Right hindlimb (tissue), 1 donor: ENCODE measurements at places on chromosomes 13 and 19.

- peak; percentile 29 for DNase-seq
Observed at GRCh38 chr13:38819053-38819452, 132.2 kb downstream of the FREM2 start.

DNA sequence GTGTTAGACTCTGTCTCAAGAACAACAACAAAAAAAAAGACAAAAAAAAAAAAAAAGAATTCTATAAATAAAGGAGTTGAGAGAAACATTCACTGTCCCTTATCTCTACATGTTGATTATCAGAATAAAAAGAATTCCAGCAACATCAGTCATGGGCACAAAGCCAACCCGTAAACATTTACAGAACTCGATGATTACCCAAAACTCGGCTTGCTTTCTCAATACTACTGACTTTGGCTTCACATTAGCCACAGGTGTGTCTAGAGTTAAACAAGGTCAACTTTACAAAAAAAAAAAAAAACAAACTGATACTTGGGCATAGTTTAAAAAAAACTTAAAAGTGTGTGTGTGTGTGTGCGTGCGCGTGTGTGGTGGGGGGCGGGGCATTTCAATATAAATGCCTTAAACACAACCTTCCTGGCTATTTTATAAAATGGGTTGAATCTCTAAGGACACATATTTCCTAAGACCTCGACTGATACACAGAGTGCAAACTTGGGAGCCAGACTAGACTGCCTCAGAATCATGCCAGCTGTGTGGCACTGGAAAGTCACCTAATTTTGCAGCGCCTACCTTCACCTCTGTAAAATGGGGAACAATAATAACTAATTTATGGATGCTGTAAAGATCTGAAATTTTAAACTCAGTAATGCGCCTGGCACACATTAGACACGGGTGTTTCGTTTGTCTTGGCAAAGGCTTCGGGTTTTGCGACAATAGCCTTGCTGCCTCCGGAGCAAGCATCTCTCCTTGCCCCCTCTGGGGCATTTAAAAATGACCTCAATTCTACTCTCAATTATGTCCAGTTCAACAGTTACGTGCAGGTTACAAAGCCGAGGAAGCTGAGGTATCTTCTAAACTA, 922 bp downstream of the EBPL start:
- no peak for DNase-seq

GRCh38 chr19:49570138-49570856, 10.1 kb downstream of the NOSIP start:
- peak; percentile 76 for DNase-seq

GRCh38 chr13:22027566-22027965, 356.7 kb downstream of the FGF9 start:
- DNase-seq = no peak

DNA sequence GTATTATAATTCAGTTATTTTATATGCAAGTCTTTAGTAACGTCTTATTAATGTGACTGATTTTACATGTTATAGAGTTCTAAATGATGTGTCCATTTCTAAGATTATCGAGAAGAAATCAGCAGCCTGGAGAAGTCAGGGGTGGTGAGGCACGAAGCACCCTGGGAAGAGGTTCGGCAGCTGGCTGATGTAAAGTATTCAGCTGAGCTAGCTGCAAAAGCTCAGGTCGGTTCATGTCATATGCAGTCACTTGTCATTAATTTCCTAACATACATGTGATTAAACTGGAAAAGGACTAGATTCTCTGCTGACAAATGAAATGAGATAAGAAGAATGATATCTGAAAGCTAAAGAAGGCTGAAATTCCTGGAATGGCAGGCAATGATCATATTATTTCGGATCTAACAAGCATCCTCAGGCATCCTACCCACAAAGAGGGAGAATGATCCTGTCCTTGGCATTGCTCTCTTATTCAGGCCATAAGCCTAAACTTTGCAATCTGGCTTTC, 383.0 kb upstream of the SLITRK1 start:
- DNase-seq = no peak

DNA sequence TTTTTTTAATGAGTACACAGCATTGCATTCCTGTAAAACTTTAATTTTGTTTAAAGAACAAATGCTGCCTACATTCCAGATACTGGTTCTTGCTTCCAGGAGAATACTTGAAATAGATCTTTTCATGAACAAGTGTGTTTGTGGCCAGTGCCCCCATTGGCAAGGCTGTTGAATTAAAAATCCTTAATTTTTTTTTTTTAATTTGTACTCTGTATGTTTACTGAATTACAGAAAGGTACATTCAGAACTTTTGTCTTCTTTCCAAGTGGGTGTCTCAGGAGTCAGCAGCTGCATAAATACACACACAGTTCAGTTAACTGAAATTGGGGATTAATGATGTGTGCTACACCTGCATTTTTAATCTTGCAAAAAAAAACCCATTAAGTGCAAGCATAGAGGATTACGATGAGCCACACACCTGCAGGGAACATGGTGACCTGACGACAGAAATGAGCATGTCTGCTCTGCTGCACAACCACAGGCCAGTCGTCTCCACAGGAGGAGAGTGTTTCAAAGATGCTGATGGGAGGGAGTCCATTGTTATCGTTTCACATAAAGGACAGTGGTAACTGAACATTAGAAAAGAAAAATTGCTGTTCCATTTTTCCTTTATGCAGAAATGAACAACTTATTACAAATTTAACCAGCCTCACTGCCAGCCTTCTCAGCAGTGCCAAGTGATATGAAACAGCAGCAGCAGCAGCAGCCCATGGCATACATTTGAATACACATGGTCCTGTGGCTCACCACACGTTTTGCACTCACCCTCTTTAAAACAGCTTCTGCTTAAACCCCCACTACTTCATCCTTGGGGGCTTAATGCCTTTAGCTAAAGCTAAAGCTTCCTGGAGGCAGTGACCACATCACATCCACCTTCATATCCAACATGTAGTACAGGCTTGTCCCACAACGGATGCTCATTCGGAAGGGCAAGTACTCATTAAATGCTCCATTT, 72.3 kb upstream of the RFC3 start:
- DNase-seq = no peak

DNA sequence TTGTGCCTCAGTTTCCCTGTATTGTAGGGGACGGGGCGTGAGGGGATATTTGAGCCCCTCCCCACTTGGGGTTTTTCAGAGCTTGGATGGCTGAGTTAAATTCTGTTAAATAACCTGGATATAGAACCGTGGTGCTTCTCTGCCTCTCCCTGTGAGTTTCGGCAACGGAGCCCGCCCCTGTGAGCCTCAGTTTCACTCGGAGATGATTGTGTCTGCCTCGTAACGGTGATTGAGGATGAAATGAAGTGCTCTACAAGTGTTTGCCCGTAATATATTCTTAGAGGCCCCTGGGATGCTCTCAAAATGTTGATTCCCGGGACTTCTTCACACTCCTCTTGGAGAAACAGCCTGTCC, 509 bp downstream of the KXD1 start:
- DNase-seq = no peak

DNA sequence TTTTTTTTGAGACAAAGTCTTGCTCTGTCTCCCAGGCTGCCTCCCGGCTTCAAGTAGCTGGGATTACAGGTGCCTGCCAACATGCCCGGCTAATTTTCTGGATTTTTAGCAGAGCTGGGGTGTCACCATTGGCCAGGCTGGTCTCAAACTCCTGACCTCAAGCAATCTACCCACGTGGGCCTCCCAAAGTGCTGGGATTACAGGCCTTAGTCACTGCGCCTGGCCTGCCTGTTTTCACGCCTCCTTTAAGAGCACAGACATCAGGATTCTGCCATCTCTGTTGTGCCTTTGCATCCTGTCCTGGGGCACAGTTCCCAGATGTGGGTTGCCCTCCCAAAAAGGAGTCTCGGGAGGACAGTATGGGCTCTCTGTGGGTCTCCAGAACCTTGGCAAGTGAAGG, 2.5 kb upstream of the PRAM1 start:
- DNase-seq = no peak

GRCh38 chr19:17951157-17951989, 15.5 kb upstream of the KCNN1 start:
- no peak for DNase-seq

DNA sequence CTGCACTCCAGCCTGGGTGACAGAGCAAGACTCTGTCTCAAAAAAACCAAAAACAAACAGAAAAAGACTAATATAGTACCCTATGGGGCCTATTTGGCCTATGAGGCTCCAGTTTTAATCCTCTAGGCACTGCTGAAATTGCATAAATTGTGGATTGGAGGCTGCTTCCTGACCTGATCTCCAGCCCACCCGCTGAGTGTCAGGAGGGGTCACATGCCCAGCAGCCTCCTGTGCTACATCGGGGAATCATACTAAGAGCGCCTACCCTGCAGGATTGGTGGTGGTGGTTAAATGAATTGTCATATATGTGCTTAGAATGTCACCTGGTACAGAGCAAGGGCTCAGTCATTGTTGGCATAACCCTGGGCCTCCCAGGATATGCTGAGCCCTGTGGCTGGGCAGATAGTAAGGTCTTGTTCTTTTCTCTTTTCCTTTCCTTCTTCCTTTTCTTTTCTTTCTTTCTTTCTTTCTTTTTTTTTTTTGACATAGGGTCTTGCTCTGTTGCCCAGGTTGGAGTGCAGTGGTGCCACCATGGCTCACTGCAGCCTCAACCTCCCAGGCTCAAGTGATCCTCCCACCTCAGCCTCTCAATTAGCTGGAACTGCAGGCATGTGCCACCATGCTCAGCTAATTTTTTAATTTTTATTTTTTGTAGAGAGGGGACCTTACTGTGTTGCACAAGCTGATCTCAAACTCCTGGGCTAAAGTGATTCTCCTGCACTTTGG, 31.3 kb downstream of the LTBP4 start:
- DNase-seq = no peak

- DNase-seq = no peak
Observed at GRCh38 chr19:39542206-39542605, 2.2 kb upstream of the EID2 start.
